ENCODE measurements at places on chromosomes 1 and 21. TPM values are rescaled to one million over a fixed set of nuclear protein-coding genes. Genes with fewer than 3 reads are reported as not detected.

The MIXL1 gene
- total RNA-seq = not detected

The CFHR1 gene
- not detected for total RNA-seq

DNA sequence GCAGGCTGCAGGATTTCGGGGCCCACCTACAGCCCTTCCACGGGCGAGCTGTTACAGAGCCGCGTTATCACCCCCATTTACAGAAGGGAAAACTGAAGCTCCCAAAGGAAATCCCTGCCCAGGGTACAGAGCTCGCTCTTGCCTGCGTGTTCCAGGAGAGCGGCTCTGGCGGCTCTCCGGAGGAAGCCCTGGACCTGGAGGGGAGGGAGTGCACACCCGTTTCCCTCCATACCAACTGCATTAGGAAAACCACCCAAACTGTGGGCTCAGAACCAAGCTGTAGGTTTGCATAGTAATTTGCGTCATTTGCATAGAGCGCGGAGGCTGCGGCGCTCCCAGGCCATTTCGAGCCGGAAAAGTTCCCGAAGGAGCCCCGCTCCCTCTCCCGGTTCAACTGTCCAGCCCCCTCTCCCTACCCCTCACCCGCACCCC, 24.7 kb upstream of the ADGRB2 start:
- DNase-seq = peak; percentile 51

The TXLNA gene
- total RNA-seq = 51.8 TPM

The KRTAP22-1 gene
- not detected for total RNA-seq

The CCDC185 gene
- total RNA-seq = not detected

- DNase-seq = no peak
Observed at GRCh38 chr1:203168256-203168786, 7.3 kb downstream of the MYBPH start.

DNA sequence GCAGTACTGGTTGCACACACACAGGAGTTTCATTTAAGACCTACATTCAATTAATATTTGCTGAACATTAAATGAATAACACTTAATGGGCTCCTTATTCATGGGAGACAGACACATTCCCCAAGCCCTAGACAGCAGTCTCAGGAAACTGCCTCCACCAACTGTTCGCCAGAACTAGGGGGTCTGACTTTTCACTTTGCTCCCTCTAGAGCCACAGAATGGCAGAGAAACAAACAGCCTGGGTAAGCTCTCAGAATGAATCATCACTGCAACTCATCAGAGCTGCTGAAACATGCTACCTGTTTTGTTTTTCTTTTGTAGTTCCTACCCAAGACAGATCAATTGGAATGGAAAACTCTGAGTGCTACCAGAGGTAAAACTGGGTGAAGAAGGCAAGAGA, 31.7 kb downstream of the ELK4 start:
- DNase-seq = no peak

DNA sequence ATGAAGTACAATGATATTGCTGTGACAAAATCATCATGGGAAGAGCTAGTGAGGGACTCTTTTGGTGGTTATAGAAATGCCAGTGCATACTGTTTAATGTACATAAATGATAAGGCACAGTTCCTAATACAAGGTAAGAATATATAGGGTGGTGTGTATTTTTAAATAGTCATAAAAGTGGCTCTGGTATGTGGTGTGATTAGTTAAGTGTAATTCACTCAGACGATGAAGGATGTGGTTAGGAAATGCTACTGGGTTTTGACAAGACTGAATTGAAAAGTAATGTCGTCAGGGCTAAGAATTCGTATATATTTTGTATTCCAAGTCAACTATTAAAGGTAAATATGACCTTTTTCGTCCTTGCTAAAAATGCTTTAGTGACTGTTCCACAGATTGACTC, 101.7 kb downstream of the USP25 start:
- DNase-seq = no peak

- no peak for DNase-seq
Observed at GRCh38 chr1:88311265-88311664, 372.8 kb upstream of the PKN2 start.

DNA sequence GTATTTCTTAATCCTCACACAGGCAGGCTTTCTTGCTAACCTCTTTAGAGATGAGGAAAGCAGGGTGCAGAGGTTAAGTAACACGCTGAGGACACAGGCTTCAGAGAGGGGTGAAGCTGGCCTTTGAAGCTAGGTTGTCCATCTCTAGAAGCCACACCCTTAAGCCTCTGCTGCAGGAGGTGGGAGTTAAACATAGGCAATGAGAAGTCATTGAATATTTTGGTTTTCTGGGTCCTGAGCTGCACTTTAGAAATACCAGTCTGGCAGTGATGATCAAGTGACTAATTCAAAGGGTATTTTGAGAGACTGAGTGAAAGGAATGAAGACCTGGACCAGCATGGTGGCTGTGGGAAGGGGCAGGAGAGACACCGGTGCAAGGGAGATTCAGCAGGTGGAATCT, 9.9 kb downstream of the KCNJ15 start:
- no peak for DNase-seq

- no peak for DNase-seq
Observed at GRCh38 chr1:230073371-230074035, 6.5 kb downstream of the GALNT2 start.

DNA sequence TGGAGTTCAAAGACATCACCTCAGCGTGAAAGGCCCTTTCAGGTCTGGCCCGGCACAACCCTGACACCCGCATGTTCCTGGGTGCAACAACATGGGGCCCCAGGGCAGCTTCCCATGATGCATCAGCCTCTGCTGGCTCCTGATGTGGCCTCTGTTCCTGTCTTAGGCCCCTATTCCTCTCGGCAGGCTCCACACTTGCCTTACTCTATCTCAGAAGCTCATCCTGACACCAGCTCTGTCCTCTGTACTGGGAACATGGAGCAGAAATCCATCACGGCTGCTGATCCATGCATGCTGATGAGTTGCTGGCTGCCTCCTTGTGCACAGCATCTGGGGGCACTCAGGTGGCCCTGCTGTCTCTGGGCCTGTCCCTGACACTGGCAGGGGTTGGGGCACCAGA, 74.6 kb downstream of the ADARB1 start:
- DNase-seq = peak; percentile 7

GRCh38 chr21:42847726-42848125, 31.6 kb downstream of the WDR4 start:
- no peak for DNase-seq

- DNase-seq = no peak
Observed at GRCh38 chr1:221908573-221908972, 166.7 kb upstream of the DUSP10 start.

DNA sequence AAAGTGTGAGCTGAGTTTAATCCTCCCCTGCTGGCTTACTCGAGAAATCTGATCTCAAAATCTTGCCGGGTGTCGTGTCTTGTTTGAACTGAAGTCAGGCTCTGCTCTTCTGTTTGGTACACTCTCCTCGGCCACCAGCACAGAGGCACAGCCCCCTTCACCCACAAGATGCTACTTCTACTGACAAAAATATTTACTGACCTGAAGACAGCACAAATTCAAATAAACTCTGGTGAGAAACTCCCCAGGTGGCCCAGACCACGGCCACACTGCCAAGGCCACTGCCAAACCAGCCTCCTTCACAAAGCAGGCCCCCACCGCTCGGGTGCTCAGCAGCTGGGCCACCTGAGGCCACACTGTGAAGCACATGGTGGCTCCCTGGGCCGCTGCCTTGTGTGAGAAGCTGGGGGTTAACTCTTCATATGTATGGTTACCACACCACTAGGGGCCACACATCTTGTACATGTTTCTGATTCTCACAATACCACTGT, 80.6 kb downstream of the TGFBR3 start:
- no peak for DNase-seq

The RGS8 gene
- not detected for total RNA-seq

The KRTAP13-2 gene
- total RNA-seq = not detected

The FLG2 gene
- total RNA-seq = not detected

DNA sequence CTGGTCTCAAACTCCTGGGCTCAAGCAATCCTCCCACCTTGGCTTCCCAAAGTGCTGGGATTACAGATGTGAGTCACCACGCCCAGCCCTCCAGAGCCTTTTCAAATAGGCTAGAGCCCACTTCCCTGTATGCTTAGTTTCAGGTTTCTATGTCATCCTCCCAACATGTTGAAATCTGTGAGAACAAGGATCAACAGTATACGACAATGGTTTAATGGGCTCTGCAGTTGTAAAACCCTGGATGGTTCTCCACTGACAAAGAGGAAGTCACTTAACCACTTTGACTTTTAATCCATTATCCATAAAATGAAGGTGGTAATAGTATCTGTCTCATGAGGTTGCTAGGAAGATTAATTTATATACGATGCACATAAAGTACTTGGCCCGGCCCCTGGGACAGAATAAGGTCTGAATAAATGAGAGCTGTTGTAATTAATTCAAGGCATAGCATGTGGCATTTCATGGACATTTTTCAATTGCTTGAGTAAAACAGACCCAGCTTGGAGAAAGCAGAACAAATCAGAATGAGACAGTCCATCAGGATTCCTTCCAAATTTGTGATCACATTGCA, 113.9 kb upstream of the ZNF648 start:
- no peak for DNase-seq

The MSH4 gene
- total RNA-seq = 0.66 TPM

The KISS1 gene
- not detected for total RNA-seq

- DNase-seq = no peak
Observed at GRCh38 chr1:182575540-182576149, 13.4 kb downstream of the RNASEL start.

DNA sequence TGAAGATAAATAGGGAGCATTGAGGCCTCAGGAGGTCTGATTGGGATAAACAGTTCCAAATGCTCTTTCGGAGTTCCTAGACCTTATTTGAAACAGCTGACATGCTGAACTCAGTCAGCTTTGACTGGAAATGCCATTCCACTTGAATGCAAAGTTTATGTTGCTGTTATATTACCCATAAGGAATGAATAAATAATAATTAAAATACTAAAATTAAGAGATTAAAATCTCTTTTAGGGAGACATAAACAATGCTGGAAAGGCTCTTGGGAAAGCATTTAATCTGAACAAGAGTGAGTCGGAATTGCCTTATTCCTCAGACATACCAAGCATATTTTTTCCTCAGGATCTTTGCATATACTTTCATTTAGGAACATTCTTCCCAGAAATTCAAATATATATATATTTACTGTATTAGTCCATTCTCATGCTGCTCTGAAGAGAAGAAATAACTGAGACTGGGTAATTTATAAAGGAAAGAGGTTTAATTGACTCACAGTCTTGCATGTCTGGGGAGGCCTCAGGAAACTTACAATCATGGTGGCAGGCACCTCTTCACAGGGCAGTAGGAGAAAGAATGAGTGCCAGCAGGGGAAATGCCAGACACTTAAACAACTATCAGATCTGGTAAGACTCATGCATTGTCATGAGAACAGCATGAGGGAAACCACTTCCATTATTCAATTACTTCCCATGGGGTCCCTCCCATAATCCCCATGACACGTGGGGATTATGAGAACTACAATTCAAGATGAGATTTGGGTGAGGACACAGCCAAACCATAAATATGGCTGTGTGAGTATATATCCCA, 318.2 kb upstream of the PLXNA2 start:
- no peak for DNase-seq

The SEC22B gene
- 37.8 TPM for total RNA-seq

The SYDE2 gene
- 26.5 TPM for total RNA-seq

The DCDC2B gene
- 0.33 TPM for total RNA-seq

DNA sequence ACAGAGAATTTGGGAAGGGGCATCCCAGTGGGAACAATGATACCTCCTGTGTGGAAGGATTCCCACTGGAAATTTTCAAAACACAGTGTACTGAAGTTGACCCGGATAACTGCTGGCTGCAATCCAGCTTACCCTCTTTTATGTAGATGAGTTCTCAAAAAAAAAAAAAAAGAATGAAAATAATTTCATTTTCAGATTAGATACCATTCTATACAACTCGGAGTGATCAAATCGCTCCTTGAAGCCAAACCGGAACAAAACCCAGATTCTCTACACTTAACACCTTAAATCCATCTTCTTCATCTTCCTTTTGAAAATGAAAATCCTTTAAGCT, 69.1 kb downstream of the KAZN start:
- DNase-seq = no peak

GRCh38 chr21:41620982-41621381, 113.0 kb upstream of the TMPRSS2 start:
- DNase-seq = no peak

- no peak for DNase-seq
Observed at GRCh38 chr1:157154291-157154690, 16.1 kb upstream of the ETV3 start.

- no peak for DNase-seq
Observed at GRCh38 chr1:47901001-47901575, 96.1 kb downstream of the TRABD2B start.

All from breast epithelium (tissue), 4 donors.